ENCODE measurements at places on chromosomes 1 and 21.

- no peak for DNase-seq
Measured at GRCh38 chr21:16125274-16125673, 395.5 kb downstream of the USP25 start.

DNA sequence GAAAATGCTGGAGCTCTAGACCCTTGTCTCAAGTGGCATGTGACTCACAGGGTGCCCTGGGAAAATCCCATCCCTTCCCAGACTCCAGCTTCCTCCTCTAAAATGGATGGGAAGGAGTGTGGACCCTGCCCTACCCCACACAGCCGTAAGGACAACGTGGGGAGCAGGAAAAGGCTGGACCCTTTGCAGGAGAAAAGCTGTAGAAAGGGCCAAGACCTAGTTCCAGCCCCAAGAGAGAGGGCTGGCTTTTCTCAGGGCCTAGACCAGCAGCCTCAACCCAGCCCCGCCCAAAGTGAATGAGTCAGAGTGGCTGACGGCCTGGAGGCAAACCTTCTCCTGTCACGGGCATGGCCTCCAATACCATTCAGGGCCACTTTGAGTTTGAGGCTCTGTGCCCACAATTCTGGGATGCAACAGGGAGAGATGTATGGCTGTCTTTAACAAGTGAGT, 1.1 kb downstream of the LAMB3 start:
- DNase-seq: peak; percentile 65

GRCh38 chr1:54463259-54464030, 57.3 kb upstream of the SSBP3 start:
- no peak for DNase-seq

- peak; percentile 68 for DNase-seq
Measured at GRCh38 chr1:41101950-41102607, 80.6 kb upstream of the SLFNL1 start.

GRCh38 chr1:19768353-19769210, 31.1 kb downstream of the TMCO4 start:
- DNase-seq: no peak

GRCh38 chr1:211589782-211590721, 11.1 kb upstream of the SLC30A1 start:
- no peak for DNase-seq

DNA sequence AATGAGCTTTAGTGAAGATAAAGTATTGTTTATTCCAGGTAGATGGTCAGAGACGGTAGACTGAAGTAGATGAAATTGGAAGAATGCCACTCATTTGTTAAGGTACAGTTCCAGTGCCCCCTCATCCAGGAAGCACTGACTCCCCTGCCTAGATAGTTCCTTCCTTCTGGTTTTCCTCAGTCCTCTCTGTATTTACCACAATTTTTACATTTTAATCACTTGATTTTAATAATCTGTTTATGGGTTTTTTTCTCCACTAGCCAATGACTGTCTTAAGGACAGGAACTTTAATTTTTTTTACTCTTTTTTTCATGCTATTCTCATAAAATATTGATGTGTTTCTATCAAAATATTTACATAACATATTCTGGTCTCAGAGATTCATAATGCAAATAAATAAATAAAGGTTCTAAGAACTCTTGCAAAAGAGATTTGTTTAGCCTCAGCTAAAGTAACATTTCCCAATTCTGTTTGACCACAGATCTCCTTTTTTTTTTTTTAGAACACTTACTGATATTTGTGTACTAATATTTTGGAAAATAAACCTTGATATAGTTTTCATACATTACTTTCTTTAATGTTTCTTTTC, 651.6 kb downstream of the PLPP3 start:
- DNase-seq: no peak

GRCh38 chr1:110617589-110617988, 11.4 kb upstream of the KCNA2 start:
- no peak for DNase-seq

DNA sequence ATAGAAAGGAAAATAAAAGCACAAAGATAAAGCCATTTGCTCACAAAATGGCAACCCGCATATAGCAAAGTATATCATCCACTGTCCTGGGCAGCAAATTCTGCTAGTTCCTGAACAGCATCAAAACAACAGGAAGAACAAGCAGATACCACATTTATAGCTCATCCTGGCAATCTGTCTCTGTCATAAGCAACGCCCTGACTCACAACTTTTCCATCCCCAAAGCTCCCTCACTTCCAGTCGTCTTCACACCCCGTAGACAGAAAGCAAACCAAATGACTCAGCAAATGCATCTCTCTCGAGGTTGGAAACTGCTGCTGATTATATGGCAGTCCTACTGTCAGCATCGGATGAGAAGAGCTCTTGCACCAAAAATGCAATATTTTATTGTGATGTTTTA, 65.8 kb downstream of the AK5 start:
- DNase-seq: peak; percentile 45

- no peak for DNase-seq
Measured at GRCh38 chr1:36516372-36517010, 33.8 kb upstream of the CSF3R start.

DNA sequence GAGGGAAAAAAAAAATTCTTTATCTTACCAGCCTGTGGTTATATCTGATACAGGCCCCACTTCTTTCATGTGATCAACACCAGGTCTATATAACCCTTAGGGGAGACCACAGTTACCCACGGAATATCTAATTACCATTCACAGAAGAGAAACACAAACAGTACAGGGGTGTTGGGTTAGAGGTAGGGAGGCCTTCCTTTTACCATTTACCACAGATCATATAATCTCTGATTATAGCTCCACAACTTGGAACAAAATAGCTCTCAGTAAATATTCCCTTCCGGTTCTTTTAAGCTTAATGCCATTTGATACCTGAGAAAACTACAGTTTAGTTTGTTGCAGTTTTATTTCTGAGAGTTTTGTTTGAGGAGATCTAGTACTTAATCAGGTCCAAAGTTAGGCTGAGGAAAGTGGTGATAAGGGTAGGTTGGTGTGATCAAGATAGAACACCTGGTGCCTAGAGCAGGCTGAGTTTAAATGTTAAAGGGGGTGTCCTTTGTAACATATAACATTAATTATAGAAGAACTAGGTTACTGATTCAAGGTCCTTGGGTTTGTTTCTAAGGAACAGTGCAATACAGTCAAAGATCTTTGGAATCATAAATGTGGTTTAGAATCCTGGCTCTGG, 14.1 kb downstream of the EPB41 start:
- no peak for DNase-seq

GRCh38 chr1:192914696-192915095, 105.9 kb downstream of the RGS2 start:
- DNase-seq: no peak

- no peak for DNase-seq
Measured at GRCh38 chr1:22815421-22816066, 104.9 kb downstream of the EPHB2 start.

Data from T1000 (cell line).